Activated T-helper 1 cell treated with Interleukin-2 at 50 U/mL for 16 hours (primary cell): ENCODE measurements at places on chromosomes 6 and 20.

- no peak for DNase-seq
These were observed 87.7 kb downstream of the PDE7B start for GRCh38 chr6:135939208-135939591.

GRCh38 chr20:33132513-33133372 is 35.2 kb upstream of the BPIFA2 start:
- DNase-seq = no peak

- no peak for DNase-seq
These were observed 11.5 kb upstream of the MMP9 start for GRCh38 chr20:45997187-45997586.

DNA sequence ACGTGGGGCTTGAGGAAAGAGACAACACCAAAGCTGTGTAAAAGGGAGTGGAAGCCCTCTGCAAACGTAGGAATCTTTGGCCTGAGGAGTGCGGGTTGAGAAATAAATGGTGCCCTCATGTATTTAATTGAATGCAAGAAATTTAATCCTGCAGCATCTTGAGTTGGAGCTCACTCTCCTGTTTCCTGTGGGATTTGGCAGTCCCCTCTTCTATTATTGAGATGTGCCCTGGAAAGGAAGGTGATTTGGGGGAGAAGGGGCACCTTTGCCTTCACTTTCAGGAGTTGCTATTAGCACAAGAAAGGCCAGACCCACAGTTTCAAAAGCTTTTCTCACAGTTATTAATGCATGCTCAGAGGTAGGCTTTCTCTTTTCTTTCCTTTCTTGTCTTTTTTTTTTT is 201.4 kb upstream of the HDDC2 start:
- DNase-seq = no peak

DNA sequence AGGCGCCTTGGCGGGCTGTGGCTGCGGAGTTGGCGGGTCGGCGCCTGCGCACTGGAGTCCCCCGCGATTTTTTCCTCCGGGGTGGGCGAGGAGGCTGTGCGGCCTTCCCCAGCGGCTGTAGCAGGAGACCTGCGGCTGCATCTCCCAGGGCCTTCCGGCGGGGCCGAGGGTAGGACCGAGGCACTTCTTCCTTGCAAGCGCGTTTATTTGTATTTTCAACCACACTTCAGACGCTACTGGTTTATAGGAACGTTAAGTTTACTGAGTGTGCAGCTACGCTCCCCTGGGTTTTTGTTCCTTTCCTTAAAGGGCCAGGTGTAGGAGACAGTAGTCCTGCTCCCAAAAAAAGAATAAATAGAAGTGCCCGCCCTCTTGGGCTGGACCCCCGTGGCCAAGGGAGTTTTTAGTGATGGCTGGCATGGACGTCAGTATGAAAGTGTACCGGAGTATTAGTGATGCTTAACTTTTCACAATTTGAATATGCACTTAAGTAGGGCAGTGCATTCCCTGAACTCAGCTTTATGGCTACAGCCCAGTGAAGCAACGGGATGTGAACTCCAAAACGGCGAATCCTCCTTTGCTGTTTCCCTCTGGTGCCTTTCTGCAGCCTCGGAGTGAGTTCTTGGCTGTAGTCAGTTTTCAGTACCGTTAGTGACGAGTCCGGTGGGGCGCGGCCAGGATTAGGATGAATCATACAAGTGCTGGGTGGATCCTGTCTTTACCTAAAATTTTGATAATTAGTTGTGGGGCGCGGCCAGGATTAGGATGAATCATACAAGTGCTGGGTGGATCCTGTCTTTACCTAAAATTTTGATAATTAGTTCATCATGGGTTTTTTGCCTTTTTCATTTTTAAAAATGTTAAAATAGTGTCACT is 1.0 kb upstream of the FBXO5 start:
- DNase-seq = peak; percentile 88

DNA sequence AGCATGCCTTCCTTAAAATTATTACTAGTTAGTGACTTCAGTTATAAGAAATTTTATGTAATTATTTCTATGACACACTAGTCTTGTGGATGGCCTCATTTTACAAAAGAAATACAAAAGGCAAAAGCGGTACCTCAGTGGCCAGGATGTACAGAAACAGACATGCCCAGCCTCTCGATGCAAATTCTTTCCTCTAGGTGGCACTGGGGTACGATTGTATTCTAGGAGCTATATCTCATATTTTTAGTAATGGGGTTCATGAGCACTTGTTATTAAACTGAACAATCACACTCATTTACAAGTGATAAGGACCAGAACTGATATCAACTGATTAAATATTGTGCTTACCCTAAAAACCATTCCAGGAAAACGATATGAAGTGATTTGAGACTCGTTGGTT is 59.8 kb downstream of the SOD2 start:
- no peak for DNase-seq

- no peak for DNase-seq
These were observed 136.6 kb downstream of the BACH2 start for GRCh38 chr6:90160013-90160412.

- no peak for DNase-seq
These were observed 10.3 kb downstream of the ZNF337 start for GRCh38 chr20:25686081-25687067.

- no peak for DNase-seq
These were observed 67.9 kb downstream of the LAMA2 start for GRCh38 chr6:128950864-128951263.

GRCh38 chr6:105733556-105734162 is 330.8 kb upstream of the PREP start:
- no peak for DNase-seq

GRCh38 chr20:58102744-58103516 is 125.5 kb downstream of the ANKRD60 start:
- no peak for DNase-seq

DNA sequence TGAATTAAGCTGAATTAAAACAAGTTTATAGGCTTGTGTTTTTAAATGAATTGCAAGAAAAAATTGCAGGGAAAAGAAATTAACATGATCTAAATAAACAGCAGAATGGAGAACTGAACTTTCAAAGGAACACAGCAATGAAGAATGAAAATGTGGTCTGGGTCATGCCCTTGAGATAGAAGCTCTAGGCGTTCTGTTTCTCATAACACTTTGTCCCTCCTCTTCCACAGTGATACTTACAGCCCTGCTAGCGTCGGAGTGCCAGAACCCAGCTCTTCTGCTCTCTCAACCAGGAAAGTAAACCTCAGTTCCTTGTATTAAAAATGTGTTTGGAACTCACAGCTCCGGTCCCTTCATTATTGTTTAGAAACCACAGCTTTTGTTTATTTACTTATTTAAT is 11.4 kb downstream of the HMGCLL1 start:
- no peak for DNase-seq

GRCh38 chr6:76881414-76881813 is 581.9 kb downstream of the HTR1B start:
- DNase-seq = no peak

DNA sequence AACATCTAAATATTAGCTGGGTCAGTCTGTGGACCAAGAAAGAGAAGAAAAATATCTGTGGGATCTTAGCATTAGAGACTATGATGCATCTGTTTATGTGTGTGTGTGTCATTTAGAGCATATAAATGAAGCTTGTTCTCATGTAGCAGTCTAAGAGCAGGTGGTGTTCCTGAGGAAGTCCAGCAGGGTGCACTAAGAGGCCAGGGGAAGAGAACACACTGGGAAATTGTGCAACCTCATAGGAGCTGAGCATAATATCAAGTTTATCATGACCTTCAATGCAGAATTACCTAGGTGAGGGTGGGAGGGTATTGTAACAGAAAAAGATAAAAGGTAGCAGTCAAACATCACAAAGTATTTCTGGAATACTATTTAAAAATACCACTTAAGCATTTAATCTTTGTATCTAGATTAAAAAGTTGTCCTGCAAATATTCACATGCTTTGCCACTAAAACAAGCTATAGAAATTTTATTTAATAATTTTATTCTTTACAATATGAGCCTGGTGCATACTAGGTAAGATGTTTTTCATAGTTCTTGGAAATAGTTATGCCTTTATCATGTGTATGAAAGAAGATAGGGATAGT is 80.5 kb downstream of the SMPDL3A start:
- no peak for DNase-seq

- no peak for DNase-seq
These were observed 234.2 kb downstream of the COL12A1 start for GRCh38 chr6:74971633-74972032.

DNA sequence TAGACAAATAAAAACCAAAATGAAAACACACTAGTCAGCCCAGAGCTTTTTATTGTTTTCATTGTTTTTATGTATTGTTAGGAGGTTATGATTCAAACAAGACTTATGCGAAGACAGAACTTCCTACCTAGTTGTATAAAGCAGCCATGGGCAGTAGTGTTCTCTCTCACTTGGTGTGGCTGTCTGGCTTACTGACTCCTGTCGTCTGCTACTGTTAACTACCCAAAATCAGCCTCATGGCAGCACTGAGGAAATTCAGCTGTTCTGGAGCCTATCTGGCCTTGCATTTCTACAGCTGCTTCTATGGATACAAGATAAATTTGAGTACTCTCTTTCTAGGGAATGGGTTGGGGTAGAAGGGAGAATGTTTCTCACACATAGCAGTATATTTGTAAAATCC is 20.4 kb downstream of the VTA1 start:
- DNase-seq = no peak
